Mammary epithelial cell (primary cell): ENCODE measurements at places on chromosomes 7 and 10.

GRCh38 chr7:936386-937054 lies 18.0 kb downstream of the ADAP1 start:
- no peak for DNase-seq

DNA sequence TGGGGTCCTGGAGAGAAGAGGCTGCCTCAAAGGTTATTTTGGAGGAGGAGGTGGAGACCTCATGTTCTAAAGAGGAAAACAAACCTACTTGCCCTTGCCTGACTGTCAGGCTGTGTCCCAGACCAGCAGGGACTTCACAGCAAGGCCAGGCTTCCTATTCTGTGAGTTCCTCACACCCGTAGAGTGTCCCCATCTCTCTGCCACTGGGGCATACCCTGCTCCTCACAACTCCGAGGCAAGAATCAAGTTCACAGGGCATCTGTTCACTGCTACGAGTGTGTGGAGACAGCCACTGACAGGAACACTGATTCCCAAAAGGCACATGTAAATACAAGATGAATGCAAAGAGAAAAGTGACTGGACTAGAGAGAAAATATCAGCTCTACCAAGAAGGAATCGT lies 38.0 kb downstream of the PDE1C start:
- no peak for DNase-seq

GRCh38 chr10:14311206-14311957 lies 19.3 kb downstream of the FRMD4A start:
- no peak for DNase-seq

- no peak for DNase-seq
These were observed 20.6 kb downstream of the FANK1 start for GRCh38 chr10:125916977-125917376.

DNA sequence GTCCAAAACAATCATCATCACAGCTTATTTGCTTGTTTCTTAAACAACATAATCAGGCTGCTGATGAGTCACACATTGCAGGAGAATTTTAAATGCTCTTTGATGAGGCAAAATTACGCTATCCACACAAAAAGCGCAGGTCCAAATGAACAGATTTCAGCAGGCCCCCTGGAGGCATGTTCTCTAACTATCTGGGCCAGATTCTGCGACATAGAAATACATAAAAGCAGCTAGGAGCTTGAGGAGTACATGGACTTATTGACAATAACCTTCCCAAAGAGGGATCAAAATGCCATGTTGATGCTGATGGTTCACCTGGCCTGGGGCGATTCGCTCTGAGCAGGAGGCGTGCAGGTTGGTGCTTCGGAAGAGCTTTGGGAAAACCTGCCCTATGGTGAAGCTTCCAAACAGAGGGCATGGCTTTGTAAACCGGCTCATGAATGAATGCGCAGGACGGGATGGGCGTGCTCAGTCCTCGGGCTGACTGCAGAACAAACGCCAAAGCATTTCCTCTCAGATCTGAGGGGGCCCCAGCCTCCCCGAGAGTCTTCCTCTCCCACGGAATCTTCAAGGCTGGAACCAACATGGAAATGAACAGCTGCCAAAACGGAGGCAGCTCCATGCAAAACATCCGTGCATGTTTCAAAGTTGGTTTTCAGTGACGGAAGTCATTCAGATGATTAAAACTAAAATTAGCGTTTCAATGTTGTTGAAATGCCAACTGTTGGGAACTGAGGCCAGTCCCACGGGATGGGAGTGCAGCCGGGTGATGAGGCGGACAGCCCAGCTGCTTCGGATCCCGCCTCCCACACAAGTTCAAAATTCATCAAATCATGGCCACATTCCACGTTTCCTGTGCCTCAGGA lies 179.6 kb downstream of the TCERG1L start:
- DNase-seq = no peak

- peak; percentile 42 for DNase-seq
These were observed 12.3 kb upstream of the TRDMT1 start for GRCh38 chr10:17213646-17214349.

DNA sequence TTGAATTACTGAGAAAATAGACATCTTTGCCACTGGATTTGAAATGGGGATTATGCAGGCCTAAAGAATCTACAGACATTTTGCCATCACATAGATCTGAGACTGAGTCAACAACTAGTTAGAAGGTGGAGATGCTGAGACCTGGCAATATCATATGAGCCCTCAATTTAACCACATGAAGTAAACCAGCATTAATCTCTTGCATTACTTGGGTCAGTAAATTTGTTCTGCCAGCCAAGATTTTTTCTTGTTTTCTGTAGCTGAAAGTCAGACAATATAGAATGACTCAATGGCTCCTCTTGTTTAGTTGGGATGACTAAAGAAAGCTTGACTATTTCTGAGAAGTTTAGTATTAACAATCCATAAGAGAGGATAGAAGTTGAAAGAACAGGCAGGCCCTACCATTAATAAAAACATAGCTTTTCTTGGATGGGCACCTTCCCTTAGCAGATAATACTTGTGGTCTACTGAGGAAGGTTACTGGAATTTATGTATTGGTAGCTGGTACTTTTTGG lies 396.7 kb upstream of the SORCS1 start:
- no peak for DNase-seq

- no peak for DNase-seq
These were observed 651.0 kb upstream of the STEAP1 start for GRCh38 chr7:89503281-89503680.
